SHP77 treated with DMSO at 0.1 percent for 48 hours (cell line): ENCODE measurements at places on chromosomes 4 and X.

GRCh38 chrX:12771445-12772069 lies 19.7 kb upstream of the PRPS2 start:
- peak; percentile 52 for DNase-seq

DNA sequence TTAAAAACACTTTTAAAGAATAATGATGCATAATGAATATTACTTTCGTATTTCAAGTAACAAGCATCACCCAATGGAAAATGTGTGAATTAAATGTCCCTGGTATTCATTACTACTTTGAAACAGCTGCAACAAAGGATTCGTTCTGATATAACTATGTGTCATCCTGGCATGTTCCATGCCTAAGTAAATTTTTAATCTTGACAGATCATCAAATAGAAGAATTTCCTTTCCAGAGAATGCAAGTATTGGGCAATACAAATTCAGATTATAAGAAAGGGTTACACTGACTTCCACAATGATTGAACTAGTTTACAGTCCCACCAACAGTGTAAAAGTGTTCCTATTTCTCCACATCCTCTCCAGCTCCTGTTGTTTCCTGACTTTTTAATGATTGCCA lies 105.3 kb downstream of the SPCS3 start:
- no peak for DNase-seq

DNA sequence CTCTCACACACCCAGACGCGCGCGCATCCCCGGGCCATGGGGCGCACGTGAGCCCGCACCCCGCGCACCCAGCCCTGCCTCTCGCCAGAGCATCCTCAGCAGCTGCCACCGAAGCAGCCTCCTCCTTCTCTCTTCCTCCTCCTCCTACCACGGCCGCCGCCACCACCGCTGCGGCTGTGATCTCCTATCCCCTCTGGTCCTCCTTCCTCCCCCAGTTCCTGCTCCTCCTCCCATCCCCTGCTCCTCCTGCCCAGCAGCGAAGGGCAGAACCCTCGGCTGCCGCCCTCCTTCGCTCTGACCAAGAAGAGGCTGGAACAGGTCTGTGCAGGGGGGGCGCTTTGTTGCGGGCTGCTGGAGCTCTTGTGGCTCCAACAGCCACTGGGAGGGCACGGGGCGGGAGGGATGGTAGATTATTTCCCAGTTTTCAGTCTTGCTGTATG lies 148.7 kb upstream of the CHRDL1 start:
- DNase-seq: no peak

DNA sequence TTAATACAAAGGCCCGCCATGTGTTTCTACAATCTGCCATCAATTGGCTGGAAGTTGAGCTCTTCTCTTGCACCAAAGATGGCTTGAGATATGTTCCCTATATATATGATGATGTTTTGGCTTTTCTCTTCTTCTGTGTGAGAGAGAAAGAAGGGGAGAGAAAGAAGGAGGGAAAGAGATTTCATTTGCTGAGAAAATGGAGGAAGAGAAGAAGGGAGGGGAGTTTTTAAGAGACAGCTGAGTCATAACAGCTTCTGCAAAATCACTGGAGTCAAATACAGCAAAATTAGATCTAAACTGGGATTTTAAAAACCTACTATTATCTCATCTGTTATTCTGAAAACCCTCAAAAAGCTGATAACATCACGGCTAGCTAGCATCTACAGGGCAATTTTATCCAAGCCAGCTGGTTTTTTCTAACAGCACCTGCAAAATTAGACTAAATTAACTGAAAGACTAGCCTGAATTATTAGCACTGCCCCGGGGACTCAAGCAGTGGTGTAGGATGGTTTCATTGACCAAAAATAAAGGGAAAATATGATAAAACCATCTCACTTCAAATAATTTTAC lies 647.6 kb upstream of the ACTRT1 start:
- no peak for DNase-seq

- DNase-seq: no peak
Measured at GRCh38 chr4:126470862-126471261, 1156.1 kb downstream of the FAT4 start.

DNA sequence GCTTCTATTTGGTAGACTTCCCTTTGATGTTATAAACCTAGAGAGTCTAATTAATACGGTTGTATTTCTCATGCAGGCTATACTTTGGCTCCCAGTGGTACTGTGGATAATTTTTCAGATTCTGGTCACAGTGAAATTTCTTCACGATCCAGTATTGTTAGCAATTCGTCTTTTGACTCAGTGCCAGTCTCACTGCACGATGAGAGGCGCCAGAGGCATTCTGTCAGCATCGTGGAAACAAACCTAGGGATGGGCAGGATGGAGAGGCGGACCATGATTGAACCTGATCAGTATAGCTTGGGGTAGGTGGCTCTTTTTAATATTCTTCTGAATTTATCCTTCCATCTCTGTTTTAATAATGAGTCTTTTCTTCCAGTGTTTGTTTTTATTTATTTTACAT lies 249.7 kb downstream of the RAPGEF2 start:
- DNase-seq: no peak

DNA sequence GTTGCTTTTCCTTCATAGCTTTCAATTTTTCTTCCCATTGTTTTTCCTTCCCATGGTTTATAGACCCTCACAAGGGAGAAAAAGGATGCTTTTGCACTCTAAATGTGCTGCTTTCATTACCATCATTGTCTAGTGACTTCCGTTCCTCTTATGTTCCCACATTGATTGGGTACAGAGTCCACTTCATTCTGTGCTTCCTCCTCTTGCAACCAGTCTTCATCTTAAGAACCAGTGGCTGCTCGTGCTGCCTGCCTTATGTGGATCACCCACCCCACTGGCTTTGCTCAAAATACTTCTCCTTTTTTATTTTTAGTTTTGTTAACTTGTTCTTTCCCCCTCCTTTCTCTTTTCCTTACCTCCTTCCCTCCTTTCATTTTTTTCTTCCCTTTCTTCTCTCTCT lies 76.5 kb upstream of the BOD1L1 start:
- DNase-seq: no peak

GRCh38 chr4:36432586-36432985 lies 151.2 kb downstream of the DTHD1 start:
- DNase-seq: no peak

GRCh38 chrX:46757052-46757451 lies 1.9 kb downstream of the SLC9A7 start:
- no peak for DNase-seq

- no peak for DNase-seq
Measured at GRCh38 chr4:123924536-123924935, 527.9 kb downstream of the SPRY1 start.

DNA sequence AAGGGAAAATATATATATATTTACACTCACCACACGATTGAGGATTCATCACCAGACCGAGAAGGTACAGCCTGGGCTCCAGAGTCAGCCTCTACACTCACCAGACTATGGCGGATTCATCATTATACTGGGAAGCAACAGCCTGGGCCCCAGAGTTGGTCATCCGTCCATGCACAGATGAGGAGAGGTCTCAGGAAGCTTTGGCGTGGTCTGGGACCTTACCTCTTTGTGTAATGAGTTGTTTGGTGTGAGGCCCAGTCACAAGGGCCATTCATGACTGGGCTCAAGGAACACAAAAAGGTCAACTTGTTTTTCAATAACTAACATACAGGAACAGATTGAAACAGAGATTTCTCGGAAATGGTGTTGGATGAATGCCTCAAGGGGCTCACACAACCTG lies 926.1 kb downstream of the FAM133A start:
- no peak for DNase-seq

DNA sequence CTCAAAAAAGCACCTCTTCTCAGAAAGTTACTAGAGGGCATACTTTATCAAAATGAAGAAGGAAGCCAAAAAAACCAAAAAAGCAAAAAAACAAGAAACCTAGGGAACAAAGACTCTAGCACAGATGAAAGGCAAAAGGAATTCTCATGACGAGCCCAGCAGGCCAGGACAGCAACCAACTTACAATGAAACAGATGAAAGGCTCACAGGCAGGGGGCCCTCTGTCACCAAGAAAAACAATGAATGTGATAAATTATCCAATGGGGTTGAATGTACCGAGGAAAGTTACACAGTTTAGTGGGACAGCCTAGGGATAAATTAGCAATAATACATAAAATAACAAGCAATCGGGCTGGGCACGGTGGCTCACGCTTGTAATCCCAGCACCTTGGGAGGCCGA lies 79.0 kb downstream of the GPR82 start:
- no peak for DNase-seq

DNA sequence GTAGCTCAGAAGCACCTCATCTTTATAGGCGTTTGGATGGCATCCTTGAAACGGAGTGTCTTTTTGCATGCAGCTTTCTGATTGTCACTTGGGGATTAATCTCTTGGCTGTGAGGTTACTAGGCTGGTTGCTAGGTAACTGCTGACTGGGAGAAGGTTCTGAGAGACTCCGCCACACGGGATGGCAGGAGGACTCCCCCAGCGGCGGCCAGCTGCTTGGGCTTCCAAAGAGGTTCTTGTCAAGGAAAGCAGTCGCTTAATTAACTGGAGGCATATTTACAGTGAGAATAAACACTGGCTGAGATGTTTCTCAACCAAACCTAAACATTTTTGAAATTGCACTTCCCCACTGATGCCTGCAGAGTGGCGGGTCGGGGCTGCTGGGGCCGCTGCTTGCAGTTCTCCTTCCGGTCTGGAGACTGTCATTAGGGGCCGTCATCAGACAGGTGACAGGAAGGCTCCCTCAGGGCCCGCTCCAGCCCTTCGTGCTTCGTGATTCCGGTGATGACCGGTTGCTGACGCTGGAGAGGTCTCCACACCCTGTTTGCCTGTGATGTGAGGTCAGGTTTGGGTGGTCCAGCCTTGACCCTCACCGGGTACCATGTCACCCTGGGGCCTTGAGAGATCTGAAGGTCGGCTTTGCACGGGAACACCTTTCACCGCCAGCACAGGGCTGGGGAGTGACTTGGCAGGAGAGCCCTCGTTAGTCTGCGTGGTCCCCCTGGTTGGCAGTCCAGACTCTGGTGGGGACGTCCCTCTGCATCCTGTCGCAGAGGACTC lies 9.1 kb downstream of the NSG1 start:
- DNase-seq: peak; percentile 20

- DNase-seq: no peak
Measured at GRCh38 chrX:112865464-112866025, 24.9 kb upstream of the AMOT start.

DNA sequence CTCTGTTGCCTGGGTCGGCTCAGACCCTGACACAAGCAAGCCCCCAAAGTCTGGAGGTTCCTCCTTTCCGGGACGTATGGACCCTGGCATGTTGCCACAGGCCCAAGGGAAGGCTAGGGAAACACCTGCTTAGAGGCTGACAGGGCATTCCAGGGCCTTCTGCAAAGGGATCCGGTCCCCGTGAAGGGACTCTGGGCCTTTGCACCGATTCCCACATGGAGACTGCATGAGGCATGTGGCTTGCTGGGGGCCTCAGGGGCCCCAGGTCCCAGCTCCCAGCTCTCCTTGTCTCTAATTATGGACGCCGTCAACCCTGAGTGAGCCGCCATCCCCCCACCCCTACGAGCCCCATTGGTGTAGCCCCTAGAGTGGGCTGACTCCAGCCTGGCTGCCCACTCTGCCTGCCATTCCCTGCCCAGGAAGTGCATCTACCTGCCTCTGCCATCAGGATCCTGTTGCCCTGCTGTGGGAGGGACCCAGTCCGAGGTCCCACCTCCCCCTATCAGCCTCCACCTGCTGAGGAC lies 4.2 kb upstream of the RGS12 start:
- DNase-seq: no peak

- DNase-seq: no peak
Measured at GRCh38 chrX:109995155-109995554, 7.8 kb upstream of the TMEM164 start.

- no peak for DNase-seq
Measured at GRCh38 chrX:103806862-103807474, 25.1 kb downstream of the RAB9B start.

DNA sequence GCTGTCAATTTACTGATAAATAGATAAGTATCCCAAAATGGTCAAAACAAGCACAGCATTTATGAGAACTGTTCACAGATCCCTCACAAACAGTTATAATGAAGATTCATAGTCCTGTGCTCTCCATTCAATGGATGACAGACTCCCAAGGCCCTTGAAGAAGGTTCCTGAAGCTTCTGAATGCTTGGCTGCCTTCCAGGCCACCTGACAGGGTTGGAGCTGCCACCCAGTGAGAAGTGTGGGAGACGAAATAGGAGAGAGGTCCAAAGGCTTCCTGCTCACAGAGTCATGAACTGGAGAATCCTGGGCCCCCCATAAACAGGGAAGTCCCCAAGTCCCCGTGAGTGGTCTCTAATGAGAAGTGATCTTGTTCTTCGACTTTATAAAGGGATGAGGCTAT lies 26.0 kb upstream of the ANXA3 start:
- no peak for DNase-seq

GRCh38 chrX:100315566-100315965 lies 94.5 kb downstream of the PCDH19 start:
- DNase-seq: no peak

- no peak for DNase-seq
Measured at GRCh38 chrX:3787856-3788255, 74.4 kb upstream of the PRKX start.

GRCh38 chr4:181802207-181802606 lies 441.0 kb upstream of the TENM3 start:
- DNase-seq: no peak

DNA sequence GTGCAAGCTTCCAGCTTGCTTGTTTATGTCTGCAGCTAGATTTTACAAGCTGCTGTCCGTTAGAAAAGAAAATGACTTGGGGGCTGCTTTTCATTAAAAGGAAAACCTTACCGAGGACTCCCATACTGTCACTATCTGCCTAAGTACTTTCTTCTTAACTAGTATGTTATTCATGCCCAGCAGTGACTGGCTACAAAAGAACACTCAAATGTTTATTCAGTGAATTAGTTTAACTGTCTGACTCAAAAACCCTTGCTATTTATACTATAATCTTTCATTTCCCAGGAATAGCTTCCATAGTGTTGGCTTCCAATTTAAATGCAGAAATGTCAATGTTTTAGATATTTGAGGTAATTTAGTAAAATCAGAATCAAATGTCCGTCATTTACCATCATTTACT lies 164.9 kb downstream of the DTHD1 start:
- DNase-seq: no peak

GRCh38 chr4:37981844-37982720 lies 21.9 kb downstream of the PTTG2 start:
- no peak for DNase-seq

GRCh38 chrX:95903975-95904374 lies 780.7 kb upstream of the DIAPH2 start:
- no peak for DNase-seq

DNA sequence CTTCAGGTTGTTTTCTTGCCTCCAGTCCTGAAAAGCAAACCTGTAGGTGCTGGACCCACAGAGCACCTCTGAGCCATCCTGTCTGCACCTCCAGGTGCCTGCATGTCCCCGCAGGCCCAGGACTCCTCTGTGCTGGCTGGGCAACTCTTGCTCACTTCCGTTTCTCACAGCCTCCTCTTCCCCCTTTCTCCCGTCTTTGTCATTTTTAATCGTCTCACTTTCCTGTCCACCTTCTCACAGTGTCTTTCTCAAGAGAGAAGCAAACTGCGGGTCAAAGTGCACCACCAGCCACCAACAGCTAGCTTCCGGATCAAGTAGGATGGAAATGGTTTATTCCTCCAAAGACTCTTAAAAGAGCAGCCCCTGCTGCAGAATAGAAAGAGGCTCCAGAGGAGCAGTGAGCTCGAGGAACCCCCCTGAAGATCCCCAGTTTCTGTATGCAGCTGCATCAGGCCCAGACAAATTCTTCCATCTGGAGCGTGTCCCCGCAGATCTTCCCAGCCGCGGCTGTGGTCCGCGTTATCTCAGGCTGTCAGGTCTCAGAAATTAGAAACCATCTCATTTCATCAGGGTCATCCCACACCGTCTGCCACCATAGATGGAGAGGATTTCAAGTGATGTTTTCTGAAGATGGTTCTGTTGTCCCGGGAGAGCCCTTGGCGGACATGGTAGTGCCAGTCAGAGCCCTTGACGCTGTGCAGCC lies 87.7 kb downstream of the FHDC1 start:
- DNase-seq: no peak
